ENCODE measurements at places on chromosomes 7 and 10.

DNA sequence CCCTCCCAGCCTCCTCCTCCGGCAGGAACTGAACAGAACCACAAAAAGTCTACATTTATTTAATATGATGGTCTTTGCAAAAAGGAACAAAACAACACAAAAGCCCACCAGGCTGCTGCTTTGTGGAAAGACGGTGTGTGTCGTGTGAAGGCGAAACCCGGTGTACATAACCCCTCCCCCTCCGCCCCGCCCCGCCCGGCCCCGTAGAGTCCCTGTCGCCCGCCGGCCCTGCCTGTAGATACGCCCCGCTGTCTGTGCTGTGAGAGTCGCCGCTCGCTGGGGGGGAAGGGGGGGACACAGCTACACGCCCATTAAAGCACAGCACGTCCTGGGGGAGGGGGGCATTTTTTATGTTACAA is 83.3 kb downstream of the PAX2 start:
- DNase-seq: no peak

GRCh38 chr10:31751051-31751737 is 177.4 kb downstream of the ARHGAP12 start:
- peak; percentile 73 for DNase-seq

DNA sequence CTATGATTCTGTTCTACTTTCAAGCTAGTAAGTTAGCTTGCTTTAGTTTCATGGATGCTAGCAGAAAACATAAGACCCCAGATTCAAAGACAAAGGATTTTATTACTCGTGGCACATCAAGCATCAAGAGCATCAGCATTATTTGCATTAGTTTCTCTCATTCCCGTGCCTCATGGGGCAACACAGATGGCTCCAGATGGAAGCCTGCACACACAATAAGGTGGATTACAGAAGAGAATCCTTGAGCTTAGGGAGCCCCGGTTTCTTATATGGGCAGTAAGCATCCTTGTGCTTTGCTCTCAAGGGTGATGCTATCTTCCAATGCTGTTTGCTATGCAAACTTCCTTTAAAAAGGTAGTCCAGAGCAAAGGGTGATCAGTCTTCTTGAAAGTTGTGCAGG is 10.7 kb upstream of the CAPZA2 start:
- DNase-seq: no peak

DNA sequence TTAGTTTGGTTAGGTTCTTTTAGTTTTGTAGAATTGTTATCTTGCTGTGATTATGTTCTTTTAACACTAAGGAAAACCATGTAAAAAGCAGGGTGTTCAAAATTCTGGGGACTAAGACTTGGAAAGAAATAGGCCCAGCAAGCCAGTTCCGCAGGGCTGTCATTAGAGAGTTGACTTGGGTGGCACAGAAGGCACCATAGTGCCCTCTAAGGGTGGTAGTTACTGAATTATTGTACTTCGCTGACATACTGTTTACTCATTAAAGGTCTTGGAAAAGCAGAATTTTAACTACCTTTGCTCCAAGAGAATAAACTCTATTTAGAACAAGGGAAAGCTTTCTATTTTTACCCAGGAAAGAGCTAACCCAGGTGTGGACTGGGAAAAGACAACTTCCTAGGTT is 86.5 kb downstream of the OTUD1 start:
- no peak for DNase-seq

DNA sequence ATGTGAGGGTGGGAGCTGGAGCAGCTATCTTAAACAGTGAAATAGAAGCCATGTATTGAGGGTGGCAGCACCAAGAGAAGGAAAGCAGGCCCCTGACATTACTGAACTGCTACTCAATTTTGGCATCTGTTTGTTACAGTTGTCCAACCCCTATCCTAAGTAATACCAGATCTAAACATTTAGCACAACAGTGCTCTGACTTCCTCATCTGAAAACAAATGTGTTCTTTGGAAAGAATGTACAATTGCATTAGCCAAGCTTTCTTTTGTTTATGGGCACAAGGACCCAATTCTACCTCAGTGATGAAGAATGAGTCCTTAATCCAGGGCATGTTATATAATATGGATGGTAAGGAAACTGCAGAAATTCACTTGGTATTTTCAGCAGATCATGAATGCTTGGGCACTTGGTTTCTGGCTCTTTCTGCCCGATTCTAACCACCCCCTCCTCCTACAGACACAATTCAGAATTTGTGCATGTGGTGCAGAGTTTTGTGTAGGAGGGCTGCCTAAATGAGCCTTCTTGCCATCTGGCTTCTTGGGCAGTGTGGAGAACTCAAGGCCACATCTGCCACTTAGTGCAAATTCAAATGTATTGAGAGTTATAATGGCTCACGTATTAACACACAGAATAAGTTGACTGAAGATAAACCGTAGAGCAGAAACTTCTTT is 36.9 kb upstream of the KMT2E start:
- DNase-seq: no peak

DNA sequence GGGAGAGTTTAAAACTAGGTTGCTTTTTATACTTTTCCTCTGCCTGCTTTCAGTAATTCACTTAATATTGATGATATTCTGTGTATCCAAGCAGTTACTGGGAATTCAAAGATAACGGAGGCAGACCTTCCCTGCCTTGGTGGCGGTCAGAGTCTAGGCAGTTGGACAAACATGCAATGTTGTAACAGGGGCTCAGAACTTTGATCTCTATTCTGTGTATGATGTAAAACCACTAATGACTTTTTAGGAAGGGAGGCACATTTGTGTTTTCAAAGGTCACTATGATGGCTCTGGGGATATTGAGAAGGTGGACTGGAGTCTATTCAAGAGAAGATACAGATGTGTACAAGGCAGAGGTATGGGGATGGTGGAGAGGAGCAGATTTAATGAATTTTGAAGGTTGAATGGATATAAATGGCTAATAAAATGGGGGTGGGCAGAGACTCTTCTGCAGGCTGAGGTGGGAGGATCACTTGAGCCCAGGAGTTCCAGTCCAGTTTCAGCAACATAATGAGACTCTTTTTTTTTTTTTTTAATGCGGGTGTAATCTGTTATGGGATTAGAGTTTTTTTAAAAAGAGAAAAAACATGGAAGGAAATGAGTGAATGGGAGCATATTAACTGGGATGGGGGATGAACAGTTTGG is 5.7 kb upstream of the PON2 start:
- DNase-seq: no peak

Measured in KBM-7 (cell line).